Activated naive CD4-positive, alpha-beta T cell treated with anti-CD3 and anti-CD28 coated beads, Interleukin-2, amount 50 U/mL, for 72 hours (primary cell): ENCODE measurements at places on chromosomes 3 and 15.

DNA sequence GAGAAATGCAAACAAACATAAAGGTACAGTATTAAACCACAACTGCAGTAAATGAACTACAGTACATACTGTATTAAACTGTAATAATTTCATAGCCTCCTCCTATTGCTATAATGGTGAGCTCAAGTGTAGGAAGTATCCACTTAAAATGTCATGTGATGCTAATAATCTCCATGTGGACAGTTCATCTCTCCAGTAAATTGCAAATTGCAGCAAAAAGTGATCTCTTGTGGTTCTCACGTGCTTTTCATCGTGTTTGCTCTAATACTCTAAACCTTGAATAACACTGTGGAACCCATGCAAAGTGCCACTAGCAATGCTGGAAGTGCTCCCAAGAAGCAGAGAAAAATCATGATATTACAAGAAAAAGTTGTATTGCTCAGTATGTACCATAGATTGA lies 9.2 kb upstream of the FNDC3B start:
- DNase-seq: no peak

GRCh38 chr15:91867581-91868026 lies 14.1 kb downstream of the SLCO3A1 start:
- DNase-seq: no peak

DNA sequence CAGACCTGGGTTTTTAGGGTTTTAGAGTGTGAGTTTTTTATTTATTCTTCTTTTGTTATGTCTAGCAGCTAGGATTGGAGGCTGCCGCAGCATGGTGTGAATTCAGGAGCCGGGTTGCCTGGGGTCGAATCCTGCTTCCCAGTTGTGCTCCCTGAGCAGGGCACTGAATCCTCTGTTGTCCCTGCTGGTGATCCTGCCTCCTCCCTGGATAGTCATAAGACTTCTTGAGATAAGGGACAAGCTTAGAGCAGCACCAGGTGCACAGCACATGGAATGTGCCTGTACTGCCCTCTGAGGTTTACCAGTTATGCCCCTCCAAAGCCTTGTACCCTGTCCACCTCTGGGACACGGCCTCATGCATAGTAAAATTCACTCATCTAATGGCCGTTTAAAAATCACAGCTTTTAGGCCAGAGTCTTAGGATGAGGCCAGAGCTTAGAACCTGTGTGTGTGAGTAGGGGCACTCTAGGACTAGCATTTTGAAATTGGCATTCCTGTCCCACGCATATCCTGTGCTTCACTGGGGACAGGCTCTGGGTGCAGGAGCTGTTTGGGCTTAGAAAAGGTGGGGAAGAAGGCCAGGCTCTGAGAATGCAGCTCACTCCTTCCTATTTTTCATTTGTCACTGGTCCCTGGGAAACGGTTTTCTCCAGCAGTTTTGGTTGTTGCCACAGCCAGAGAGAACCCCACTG lies 47.7 kb downstream of the CHCHD6 start:
- DNase-seq: no peak

GRCh38 chr15:34280193-34280592 lies 55.4 kb downstream of the EMC4 start:
- no peak for DNase-seq

GRCh38 chr3:120983841-120984240 lies 75.8 kb downstream of the STXBP5L start:
- DNase-seq: no peak

DNA sequence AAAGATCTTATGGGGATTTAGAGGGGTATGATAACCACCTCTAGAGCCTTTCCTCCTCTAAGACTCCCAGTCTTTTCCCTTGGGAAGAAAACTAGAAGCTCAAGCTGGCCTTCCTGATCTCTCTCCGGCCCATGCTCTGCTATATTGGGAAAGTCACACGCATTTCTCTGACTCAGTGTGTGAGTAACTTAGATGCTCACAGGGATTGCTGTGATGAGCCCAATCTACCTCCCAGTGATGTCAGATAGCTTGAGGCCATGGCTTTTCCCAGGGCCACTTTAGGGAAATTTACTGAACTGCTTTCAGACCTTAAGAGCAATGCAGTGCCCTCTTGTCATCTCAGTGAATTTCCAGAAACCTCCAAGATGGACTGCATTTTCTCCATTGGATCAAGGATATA lies 8.6 kb upstream of the ST8SIA2 start:
- DNase-seq: no peak

DNA sequence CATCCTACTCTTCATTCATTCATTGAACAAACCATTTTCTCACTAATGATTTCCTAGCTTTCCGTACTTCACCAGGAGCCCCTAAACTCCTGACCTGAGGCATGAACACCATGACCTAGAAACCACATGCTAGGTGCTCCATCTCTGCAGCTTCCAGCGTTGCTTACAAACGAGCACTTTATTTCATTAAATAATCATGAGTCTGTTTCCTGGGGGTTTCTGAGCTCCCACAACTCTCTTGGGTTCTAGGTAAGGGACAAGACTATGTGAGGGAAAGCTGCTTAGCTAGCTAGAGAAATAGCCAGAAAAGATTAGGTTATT lies 1.3 kb downstream of the MAP2K1 start:
- DNase-seq: no peak

GRCh38 chr3:14397046-14397445 lies 5.4 kb upstream of the SLC6A6 start:
- no peak for DNase-seq

- DNase-seq: no peak
These were observed 180.9 kb upstream of the TBL1XR1 start for GRCh38 chr3:177378168-177378567.

DNA sequence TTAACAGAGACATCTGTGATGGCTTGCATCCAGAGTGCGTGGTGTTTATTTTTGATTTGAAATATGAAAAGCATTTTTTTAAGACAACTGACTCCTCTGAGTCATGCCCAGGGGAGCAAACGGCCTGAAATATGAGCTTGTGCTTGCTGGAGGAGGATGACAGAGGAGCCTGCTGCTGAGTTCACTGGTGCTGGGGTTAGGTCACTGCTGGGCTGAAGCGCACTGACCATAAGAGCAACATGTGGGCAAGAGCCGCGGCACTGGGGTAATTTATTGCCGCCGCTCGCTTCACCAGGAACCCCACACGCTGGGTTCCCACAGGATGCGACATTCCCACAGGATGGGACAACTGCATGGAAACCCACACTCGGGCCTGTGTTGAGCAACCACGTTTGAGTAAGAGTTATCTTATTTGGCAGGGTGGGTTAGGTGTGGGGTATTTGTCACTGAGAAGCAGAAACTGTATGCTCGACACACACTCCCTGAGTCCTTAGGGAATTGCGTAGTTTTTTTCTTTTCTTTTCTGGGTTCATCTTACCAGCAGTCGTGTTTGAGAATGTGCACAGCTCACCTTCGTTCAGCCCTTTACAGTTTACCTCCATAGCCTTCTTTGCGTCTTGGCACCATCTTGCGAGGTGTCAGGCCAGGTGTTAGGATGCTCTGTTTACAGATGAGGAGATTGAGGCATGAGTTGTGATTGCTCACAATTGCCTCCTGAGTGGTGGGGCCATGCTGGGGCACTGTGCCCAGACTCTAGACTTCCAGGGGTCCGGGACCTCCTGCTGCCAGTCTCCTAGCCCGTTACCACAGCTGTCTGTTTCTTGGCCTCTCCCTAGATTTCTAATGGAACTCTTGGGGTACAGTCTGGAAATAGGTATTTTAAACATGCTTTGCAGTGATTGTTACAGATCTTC lies 60.4 kb downstream of the SMAD3 start:
- no peak for DNase-seq

GRCh38 chr3:129313665-129314385 lies 35.2 kb downstream of the HMCES start:
- DNase-seq: no peak

DNA sequence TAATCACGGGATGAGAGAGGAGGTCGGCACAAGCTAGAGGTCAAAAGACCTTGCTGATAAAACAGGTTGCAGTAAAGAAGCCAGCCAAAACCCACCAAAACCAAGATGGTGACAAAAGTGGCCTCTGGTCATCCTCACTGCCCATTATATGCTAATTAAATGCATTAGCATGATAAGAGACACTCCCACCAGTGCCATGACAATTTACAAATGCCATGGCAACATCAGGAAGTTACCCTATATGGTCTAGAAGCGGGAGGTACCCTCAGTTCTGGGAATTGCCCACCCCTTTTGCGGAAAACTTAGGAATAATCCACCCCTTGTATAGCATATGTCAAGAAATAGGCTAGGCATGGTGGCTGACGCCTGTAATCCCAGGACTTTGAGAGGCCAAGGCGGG lies 4.3 kb upstream of the ULK4 start:
- DNase-seq: no peak

- no peak for DNase-seq
These were observed 26.0 kb upstream of the VIPR1 start for GRCh38 chr3:42476225-42477125.

GRCh38 chr3:120661945-120662344 lies 20.1 kb downstream of the HGD start:
- no peak for DNase-seq

DNA sequence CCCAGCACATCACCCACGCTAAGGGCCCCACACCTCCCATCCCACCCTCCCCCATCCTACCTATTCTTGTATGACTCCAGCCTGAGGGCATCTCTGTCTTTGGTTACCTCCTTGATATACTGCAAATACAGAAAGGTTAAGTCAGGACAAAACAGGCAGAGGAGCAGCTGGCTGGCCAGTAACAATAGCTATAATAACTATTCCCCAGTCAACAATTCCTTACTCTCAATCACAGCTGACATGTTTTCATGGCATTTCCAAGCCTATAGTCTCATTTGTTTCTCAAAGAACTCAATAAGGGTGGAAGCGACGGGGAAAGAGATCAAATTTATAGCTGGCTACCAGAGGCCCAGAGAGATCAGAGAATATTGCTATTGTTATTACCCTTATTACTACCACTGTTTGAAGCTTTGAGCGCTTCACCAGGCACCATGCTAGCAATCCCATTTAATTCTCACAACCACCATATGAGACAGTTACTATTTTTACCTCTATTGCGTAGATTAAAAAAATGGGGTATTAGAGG lies 93.0 kb upstream of the C2CD4B start:
- DNase-seq: no peak

GRCh38 chr3:44076221-44076829 lies 165.4 kb upstream of the TOPAZ1 start:
- no peak for DNase-seq

DNA sequence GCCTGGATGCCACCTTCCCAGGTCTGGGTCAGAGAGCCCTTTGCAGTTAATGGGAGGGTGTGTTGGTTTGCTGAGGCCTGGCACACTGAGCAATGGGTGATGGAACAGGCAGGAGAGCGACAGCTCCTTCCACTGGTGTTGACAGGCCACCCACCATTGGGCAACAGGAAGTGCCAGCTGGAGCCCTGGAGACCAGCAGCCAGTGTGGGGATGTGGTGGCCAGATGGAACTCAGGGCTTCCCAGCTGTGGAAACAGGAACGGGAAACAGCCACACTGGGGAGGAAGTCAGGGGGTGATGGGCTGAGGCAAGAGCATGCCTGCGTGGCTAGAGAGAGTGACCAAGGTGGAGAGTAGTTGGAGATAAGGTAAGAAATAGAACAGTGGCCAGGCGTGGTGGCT lies 9.3 kb downstream of the PSTPIP1 start:
- no peak for DNase-seq

GRCh38 chr3:137766876-137767537 lies 2.9 kb downstream of the SOX14 start:
- DNase-seq: no peak

DNA sequence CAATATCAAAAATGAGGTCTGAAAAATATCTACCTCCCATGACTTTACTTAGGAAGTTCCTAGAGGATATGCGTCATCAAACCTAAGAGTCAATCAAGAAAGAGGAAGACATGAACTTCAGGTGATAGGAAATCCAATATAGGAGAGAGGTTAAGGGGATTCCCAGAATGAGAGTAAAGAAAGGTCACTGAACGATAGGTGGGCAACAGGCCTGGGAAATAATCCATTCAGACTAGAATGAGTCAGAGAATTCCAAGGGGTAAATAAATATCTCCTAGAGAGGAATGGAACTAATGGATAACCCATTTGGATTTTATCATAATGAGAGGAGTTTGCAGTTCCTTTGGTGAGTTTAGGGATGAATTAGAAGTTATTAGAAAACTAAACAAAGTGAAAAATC lies 131.1 kb upstream of the NUDT16 start:
- no peak for DNase-seq

GRCh38 chr3:47836986-47837385 lies 34.0 kb downstream of the DHX30 start:
- no peak for DNase-seq

DNA sequence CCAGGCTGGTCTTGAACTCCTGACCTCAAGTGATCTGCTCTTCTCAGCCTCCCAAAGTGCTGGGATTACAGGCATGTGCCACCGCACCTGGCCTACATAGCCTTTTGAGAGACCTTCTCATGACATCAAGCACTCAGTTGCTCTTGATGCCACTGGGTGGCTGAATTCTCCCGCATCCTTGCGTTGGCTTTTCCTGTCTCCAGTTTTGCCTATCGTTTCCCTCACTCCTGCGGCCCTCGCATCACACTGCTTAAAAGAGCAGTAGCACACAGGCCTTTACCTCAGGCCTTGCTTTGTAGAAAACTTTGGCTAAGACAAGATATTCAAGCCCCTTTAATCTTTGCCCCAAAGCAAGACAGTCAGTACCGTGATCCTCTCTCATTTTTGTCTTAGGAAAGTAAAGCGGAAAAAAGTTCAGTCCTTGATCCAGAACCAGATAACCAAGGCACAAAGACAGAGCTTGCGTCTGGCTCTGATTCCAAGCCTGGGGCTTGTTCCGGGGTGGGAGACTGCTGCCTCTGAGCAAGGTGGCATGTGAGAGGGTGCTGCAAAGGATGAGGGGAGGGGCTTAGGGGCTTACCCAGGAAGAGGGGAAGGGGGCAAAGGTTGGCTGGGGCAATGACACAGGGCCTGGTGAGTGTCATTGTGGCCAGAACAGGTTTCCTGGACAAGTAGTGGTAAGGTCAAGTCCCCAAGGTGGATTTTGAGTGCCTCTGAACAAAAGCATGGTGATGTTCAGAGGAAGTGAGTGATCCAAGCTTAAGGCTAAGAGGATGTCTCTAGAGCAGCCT lies 175.0 kb upstream of the TLE3 start:
- DNase-seq: no peak

DNA sequence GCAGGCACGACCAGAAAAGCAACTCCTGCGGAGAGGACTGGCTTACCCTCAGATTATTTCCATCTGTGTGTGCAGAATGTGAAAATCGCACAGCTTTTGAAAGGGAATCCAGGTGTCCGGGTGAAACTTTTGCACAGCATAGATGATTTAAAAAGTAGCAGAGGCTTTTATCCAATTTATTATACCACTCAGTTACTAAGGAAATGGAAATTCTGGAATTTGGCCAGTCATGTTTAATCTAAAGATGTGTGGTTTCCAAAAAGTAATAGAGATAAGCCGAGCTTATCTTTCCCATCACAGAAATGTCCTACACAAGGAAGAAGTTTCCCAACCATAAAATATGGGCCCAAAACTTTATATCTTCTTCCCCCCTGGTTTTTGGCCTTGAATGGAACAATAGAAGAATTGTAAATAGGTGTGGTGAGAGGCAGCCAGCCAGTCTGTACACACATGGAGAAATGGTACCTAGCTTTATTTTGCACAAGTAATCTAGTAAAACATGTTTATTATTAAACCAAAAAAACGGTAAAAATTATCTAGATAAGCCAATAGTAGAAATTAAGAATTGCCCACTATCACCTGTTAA lies 19.3 kb upstream of the SLC24A5 start:
- DNase-seq: no peak

- peak; percentile 51 for DNase-seq
These were observed 16.9 kb downstream of the C3orf22 start for GRCh38 chr3:126541628-126542339.

- DNase-seq: no peak
These were observed 29.8 kb downstream of the GOLGA8S start for GRCh38 chr15:23384371-23384770.
